ENCODE measurements at places on chromosomes 12 and 14.
A peak's percentile ranks its signal among the peaks of the same experiment; 100 is the strongest.

DNA sequence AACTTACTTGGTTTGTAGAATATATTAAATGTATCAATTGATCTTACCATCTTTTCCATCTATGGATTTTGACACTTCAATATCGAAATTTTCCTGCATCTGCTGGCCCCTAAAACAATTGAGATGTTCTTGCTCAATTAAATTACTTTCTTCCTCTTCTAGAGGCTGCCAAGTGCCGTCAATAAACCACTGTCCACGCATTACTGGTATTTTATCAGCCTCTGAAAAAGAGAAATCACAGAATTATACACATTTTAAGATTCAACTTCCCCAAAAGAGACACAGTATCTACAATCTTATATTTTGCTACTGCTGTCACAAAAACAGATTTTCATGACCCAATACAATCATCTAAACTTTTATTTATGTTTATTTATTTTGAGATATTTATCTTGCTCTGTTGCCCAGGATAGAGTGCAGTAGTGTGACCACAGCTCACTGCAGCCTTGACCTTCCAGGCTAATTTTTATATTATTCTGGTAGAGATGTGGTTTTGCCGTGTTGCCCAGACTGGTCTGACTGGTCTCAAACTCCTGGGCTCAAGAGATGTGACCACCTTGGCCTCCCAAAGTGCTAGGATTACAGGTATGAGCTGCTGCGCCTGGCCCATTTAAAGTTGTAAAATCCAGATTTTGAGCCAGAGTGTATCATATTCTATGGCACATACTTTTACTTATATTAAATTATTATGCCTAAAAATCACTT, 49.3 kb downstream of the DDHD1 start:
- no peak for DNase-seq

DNA sequence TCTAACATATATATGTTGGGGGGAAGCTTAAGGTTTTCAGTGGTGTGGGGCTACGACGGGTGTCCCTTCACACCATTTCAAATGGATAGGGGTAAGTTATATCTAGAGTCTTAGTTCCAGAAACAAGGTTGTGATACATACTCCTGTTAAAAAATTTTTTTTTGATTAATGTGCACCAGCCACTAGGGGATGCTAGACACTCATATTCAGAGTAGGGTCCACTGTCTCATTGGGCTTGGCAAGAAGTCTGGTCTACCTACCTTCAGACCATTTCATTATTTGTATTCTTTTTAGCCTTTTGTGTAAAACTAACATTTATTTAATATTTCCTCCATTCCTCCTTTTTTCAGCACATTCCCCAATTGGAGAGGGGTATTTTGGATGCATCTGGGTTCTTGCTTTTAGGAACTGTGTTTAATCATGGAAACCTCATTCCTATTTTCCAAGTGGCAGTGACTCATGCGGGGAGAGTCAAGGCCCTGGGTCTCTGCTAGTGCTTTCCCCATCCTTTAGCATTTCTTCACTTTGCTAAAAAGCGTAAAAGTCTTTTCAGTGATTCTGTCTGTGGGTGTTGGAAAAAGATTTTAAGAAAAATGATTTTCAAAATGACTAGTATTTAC, 33.4 kb downstream of the ANO4 start:
- DNase-seq, result peak; percentile 69

GRCh38 chr14:90402016-90402415, 5.2 kb downstream of the CALM1 start:
- DNase-seq, result no peak

DNA sequence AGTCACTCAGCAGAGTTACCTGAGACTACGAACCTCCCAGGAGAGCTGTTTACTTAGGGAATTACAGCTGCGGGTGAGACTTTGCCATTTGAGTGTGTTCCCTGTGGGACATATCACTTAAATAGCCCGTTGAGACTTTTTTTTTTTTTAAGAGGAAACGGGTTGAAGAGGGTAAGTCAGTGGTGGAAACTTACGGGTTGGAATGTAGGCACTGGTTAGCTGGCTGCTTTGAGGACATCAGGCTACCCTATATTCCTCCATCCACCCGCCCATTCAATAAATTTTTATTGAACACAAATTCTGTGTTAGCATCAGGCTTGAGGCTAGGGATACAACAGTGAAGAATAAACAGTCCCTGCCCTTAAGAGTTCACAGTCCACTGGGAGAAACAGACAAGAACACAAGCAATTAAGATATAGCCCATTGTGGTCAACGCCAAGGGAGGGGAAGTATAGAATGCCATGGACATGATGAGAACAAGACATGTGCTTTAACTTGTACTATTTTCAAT, 88.1 kb upstream of the CPSF6 start:
- DNase-seq, result no peak

- DNase-seq, result peak; percentile 75
These were observed 6.3 kb upstream of the NYNRIN start for GRCh38 chr14:24392325-24393091.

GRCh38 chr12:41959271-41959670, 185.4 kb downstream of the GXYLT1 start:
- DNase-seq, result no peak

DNA sequence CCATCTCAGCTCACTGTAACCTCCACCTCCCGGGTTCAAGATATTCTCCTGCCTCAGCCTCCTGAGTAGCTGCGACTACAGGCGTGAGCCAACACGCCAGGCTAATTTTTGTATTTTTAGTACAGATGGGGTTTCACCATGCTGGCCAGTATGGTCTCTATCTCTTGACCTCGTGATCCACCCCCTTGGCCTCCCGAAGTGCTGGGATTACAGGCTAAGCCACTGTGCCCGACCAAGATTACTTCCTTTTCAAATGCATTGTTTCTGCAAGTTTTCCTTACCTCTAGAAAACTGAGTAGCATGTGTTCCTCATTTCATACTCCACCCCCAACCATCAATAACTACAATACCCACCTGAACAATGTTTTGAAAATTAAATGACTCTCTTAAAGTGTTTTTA, 13.1 kb downstream of the ARF6 start:
- no peak for DNase-seq

DNA sequence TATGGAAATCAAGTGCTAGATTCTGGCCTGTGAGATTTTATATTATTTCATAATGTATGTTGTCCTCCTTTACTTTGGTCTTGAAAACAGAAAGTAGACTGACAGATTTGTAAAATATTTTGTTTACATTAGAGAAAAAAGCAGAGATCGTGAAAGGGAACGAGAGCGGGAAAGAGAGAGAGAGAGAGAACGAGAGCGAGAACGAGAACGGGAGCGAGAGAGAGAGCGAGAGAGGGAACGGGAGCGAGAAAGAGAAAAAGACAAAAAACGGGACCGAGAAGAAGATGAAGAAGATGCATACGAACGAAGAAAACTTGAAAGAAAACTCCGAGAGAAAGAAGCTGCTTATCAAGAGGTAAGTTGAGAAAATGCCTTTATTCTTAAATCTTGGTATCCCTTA, 30.6 kb upstream of the PSEN1 start:
- no peak for DNase-seq

DNA sequence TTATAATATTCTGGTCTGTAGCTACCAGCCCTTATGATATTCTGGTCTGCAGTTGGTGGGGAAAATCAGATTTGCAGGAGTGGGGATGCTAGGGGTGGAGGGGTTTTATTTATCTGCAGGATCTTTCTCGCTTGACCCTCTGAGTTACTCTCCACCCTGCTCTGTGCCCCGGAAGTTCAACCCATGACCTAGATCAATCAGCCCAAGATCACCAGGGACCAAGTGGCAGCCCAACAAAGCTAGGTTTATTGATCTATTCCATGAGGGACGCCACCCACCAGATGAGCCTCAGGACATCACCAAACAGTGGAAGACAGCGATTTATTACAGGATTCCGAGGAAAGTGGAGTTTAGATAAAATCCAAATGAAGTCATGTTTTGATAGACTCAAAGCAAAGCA, 25.8 kb upstream of the C12orf76 start:
- no peak for DNase-seq

All from NCI-H2029 (cell line).